Stimulated activated CD8-positive, alpha-beta memory T cell treated with anti-CD3 and anti-CD28 coated beads, Interleukin-15, amount 100 ng/mL, for 4 hours (primary cell): ENCODE measurements at places on chromosomes 2 and 18.

- DNase-seq, result no peak
These were observed 11.0 kb upstream of the OSR1 start for GRCh38 chr2:19369341-19369955.

GRCh38 chr18:75221897-75222296 is 11.3 kb downstream of the TSHZ1 start:
- no peak for DNase-seq

DNA sequence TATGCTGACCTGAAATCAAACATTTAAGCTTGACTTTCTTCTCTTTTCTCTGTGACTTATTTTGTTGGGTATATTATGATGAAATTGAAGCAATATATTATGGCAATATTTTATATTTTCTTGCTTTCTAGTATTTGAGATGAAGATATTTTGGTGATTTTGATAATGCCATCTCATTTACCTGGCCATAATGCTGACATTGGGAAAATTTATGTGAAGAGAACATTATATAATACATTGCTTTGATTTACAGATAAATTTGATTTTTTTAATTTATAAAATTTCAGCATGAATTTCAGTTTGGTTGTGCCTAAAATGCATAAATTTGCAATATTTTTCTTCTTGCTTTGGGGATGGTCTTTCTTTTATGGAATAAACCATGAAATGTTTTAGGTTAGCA is 1413.7 kb upstream of the TMEFF2 start:
- DNase-seq, result no peak

GRCh38 chr2:38720613-38721241 is 30.4 kb downstream of the SRSF7 start:
- DNase-seq, result no peak

DNA sequence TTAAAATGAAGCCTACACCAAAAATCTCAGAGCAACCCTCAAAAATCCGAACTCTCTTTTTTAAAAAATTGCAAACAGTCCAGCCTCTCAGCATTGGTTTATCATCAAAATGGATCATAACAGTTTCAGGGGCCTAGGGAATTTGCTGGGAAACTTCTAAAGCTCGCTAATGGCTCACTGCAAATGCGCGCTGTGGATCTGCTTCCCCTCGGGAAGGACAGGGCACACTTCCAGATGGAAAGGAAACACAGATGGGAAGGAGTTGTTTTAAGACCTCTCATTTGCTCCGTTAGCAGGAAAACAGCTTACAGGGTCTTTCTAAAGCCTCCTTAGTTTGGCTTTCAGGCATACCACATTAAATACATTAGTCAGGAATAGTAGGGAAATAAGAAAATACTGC is 27.2 kb downstream of the FECH start:
- DNase-seq, result no peak
